BJ (cell line): ENCODE measurements at places on chromosomes 7 and 10.

- no peak for DNase-seq
Measured at GRCh38 chr7:46626261-46626660, 705.2 kb upstream of the IGFBP3 start.

DNA sequence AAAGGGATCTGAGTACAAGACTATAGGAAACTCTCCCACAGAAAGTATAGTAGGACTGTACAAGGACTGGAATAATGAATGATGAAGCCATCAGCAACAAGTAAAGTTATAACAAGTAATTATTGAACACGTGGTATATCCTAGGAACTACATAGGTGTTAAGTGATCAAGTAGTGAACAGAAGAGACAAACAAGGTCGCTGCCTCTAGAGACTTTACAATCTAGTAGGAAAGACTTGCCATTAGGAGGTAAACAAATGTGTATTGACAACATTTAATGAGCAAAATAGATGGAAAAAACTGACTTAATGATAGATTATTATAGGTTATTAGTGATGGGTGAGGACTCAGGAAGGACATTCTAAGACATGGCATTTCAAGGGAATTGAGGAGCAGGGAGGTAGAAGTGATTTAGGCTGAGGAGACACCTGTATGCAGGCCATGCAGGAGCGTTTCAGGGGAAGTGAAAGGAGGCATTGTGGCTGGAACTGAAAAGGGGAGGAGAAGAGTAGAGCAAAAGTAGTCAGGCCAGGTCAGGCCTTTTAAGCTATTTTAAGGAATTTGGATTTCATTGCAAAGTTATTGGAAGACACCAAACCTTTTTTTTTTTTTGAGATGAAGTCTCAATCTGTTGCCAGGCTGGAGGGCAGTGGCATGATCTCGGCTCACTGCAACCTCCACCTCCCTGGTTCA, 8.5 kb upstream of the GLCCI1 start:
- no peak for DNase-seq

- DNase-seq = no peak
Measured at GRCh38 chr7:2886900-2887299, 42.8 kb upstream of the GNA12 start.

GRCh38 chr7:103121641-103122040, 27.3 kb downstream of the NAPEPLD start:
- no peak for DNase-seq

- DNase-seq = no peak
Measured at GRCh38 chr10:8338177-8338766, 283.8 kb downstream of the GATA3 start.

DNA sequence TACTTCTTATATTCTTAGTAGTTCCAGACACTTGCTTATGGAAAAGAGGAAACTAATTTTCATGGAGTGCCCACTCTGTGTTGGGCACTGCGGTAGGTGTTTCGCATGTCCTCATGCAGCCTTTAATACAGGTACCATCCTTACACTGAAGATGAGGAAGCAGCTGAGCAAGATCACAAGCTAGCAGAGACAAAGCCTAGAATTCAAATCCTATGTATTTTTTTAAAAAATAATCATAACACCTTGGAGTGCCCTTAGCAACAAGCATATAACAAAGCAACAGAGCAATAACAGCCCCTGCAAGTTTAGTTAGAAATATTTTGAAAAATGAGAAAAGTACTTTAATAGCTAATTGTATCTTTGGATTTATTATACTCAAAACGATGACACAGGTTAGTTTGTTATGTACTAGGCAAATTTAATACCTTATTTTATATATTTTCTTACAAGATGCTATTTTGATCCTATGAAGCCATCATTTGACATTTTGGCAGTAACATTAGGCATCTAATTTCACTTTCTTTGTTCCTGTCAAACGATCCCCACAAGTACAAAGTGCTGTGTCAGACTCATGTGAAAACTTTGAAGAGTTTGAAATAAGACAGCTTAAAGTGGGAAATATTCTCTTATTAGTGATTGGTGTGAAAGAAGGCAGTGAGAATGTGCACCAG, 245.8 kb downstream of the CDK14 start:
- no peak for DNase-seq

GRCh38 chr10:129933456-129934092, 30.5 kb downstream of the EBF3 start:
- DNase-seq = no peak

DNA sequence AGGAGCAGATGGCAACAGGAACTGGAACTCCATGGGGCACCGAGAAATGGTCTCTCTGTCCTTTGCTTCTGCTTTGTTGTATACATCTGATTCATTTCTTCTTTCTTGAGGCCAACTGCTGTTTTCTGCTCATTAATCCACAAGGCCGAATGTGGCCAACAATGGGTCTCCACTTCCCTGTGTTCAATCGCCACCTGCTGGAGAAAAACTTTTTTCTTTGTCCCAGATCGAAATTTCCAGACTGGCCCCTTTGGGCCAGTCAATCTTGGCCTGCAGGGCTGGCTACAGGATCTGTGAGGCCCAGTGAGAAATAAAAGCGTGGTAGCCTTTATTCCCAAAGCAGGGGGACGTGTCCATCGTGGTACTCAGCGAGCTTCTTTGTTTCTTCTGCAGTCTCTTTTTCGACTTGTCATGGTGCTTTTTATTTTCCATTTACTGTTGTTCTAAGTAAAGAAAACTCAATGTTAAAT, 58.8 kb downstream of the PARP12 start:
- no peak for DNase-seq

DNA sequence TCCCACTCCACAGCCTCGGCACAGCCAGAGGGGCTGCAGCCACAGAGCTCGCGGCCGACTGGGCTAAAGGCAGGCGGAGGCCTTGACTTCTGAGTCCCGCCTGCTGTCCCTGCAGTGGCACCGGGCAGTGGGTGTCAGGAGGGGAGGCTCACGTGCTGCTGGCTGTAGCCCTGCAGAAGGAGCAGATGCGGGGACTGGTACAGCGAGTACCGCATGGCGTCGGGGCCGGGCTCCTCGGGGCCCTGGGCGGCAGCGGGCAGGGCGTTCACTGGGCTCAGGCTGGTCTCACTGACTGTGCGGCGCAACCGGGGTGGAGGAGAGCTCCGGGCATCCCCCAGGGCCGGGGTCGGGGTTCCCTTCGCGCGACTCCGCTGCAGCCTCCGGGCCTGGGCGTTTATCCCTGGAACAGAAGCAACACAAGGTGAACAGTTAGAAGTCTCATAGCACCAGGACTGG, 25.6 kb downstream of the PAPOLB start:
- no peak for DNase-seq

DNA sequence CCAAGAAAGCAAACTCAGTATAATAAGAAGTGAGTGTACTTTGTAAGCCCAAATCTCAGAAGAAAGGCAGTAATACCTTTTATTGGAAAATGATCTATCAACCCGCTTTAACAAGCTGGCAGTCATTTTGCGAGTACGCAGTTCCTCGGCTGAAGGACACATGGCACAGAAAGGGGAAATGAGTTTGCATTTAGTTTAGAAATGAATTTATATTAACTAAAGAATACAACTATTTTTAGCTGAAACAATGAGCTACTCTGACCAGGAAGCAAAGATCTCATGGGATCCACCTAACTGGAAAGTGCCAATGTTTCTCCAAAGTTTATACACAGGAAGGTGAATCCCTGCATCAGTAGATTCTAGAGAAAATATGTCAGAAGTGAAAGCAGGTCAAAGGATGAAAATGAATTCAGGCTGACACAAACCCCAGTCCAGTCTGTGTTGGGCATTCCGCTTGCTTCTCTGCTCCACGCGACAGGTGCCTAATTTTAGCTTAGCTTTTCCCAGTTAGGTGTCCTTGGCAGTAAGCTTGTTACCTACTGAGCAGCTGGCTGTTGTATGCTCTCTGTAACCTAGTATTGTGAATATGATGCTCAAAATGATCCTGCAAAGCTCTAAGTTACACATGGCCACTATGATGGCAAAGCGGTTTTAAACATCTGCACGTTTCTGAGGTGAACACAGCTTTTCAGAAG, 112.8 kb downstream of the LARP4B start:
- no peak for DNase-seq

DNA sequence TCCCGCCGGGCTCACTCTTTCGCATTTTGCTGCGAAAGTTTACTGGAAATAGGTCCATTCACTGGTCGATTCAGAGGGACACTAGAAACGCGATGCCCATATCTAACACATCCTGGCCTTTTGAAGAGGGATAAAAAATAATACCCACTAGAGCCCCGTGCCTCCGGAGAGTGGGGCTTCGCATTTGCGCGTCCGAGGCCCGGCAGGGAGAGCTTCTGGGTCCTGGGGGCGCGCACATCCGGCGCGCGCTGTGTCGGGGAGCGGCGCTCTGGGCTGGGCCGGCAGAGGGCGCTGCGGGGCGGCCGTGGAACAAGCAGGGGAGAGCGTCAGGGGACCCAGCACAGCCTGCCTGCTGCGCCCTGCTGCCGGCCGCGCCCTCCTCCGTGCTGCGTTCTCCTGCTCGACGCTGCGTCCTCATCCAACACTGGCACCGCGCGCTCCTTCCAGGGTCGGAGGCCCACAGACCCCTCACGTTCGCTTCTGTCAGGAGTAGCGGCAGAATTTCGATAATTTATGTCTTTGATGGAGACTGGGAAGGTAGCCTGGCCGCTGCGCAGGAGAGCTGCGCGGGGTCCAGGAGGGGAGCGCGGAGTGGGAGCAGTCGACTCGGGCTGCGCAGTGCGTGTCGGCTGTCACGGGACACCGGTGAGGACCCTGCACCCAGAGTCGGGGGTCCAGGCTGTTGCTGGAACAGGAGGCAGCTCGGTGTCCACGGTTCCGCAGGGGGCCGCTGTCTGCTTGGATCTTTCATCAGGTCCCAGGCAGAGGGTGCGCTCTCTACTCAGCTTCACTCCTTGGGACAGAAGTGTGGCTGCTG, 41.5 kb upstream of the ZNF32 start:
- no peak for DNase-seq

GRCh38 chr7:155770241-155770640, 42.0 kb downstream of the SHH start:
- DNase-seq = no peak

DNA sequence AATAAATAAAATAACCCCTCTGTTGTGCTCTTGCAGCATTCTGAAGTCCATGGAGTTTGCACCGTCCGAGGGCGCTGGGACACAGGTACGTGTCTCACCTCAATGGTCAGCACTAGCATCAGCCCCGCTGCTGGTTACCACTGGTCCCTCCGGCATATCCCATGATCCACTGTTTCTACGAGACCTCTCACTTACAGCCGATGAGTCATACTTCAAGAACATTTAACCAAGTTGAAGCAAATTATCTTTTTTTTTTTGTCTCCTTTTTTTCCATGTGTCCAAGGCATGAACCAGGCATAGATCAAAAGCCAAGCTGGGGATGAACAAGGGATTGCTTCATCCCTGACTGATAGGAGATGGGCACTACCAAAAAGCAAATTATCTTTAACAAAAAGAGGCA, 92.9 kb upstream of the SH2B2 start:
- DNase-seq = no peak

DNA sequence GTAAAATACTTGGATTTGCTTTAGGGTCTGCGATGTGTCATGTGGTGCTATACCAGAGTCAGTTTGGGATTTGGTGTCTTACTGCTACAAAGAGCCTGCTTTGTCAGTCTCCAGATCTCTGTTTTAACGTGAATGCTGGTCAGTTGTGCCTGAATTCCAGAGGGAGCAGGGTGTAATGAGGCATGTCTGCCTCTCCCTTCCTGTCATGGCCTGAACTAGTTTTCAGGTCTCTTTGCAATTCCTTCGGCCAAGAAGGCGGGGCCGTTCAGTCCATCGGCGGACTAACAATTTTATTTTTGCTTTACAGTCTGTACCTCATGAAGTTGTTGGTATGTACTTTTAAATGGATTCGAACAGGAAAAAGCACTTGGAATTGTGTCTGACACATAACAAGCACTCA, 465.1 kb upstream of the ADARB2 start:
- no peak for DNase-seq

DNA sequence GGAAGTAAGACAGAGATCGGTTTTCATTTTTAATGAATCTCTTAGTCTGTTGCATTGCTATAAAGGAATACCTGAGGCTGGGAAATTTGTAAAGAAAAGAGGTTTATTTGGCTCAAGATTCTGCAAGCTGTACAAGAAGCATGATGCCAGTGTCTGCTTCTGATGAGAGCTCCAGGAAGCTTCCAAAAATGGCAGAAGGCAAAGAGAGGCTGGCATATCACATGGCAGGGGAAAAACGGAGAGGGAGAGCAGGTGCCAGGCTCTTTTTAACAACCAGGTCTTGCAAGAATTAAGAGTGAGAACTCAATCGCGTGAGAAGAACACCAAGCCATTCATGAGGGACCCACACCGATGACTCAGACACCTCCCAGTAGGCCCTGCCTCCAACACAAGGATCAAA, 125.0 kb upstream of the THSD7A start:
- DNase-seq = no peak

DNA sequence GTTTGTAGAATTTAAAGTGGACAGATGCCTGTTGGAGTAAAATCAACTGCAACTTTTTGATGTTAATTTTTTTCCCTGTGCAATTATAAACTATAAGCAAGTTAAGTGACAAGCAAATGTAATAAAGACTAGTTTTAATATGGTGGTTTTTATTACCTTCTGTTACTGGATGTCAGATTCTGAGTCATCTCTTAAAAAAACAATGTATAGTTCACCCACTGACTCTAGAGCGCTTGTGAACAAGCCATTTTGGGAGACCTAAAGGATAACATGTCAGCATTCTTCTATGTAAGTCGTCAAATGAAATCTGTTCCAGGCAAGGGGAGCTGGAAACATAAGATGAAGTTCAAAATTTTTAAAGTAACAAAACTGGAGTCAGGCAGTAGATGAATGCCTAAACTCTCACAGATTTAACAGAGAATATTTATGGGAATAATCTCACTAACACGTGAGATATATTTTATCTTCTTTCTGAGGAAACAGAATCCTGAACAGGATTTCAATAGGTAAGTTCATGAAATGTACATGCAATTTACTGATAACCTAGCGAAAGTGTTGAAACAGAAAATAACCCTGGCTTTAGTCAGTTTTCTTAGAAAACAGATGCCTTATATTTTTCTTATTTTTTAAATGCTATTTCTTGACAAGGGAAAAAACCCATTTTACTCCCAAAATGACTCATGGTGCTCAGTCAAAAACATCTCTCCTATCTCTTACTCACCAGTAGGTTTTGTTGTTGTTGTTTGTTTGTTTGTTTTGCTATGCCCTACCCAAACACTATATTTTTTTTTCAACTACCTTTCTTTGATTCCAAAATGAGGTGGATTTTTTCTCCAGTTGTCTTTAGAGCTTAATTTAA, 91.7 kb downstream of the SLC39A12 start:
- DNase-seq = no peak

GRCh38 chr7:518630-519483, 789 bp downstream of the PDGFA start:
- DNase-seq = no peak

DNA sequence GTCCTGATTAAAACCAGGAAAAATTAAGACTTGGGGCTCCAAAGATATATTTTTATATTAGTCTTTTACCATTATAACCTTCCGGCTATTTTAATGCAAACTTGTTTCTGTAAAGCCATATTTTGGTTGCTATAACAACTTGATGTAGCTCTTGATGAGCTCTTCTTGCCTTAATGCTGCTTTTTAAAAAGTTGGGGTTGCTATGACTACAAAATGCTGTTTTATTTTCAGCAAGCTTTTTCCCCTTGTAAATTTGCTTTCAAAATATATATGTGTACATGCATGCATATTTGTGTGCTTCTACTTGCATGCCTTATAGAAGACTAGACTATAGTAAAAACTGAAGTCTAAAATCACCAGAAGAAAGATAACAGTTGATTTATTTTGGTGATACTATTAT, 99.7 kb downstream of the CSTF2T start:
- DNase-seq = no peak
